ENCODE measurements at places on chromosomes 5 and 9.

GRCh38 chr9:109699019-109699418, 81.0 kb upstream of the PALM2AKAP2 start:
- no peak for DNase-seq

- DNase-seq = no peak
These were observed 6.0 kb downstream of the PPP6C start for GRCh38 chr9:125183561-125183960.

DNA sequence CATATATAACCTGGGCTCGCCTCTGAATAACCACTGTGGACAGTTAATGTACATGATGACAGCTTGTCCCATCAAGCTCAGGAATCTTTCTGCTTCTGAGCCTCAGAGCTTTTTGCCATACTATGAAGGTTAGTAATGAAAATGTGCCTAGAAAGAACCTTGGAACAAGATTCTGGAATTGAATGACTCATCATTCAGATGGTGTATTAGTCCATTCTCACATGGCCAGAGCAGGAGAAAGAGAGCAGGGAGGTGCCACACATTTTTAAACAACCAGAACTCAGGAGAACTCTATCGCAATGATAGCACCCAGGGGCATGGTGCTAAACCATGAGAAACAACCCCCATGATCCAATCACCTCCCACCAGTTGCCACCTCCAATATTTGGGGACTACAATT, 542.1 kb downstream of the PRR16 start:
- DNase-seq = no peak

DNA sequence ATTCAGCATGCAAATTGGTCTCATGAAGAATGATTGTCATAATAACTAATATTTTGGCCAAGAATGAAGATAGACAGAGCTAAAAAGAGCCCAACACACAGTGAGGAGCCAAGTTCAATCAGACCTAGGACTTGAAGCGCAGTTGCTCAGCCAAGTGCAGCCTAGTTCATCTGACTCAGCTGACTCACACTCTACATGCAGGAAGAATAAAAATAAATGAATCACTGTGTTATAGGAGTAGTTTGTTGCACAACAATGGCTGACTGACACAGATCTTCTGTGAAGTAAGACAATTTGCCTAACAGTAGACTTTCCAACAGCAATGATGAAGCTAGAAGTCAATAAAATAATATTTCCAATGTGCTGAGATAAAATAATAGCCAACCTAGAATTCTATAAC, 261.5 kb downstream of the CEMIP2 start:
- no peak for DNase-seq

DNA sequence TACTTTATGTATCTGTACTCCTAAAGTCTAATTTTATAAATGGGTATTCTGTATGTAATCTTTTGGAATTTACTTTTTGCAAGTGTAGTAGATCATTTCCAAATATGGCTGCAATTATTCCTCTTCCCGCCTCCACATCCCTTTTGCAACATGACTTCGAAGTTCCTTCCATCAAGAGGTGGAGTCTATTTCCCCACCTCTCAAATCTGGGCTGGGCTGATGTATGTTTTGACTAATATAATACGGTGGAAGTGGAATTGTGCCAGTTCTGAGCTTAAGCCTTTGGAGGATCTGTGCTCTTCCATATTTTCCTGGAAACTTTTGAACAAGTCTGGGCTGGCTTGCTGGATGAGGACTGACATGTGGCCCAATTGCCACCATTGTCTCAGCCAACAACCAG, 155.9 kb downstream of the FGF18 start:
- no peak for DNase-seq

Data from activated T-cell treated with anti-CD3 and anti-CD28 coated beads, Interleukin-2, amount 50 U/mL, for 48 hours (primary cell).